Putamen (tissue), 1 donor: ENCODE measurements at places on chromosomes 6 and 20.

- DNase-seq, result no peak
These were observed 9.3 kb downstream of the DUSP15 start for GRCh38 chr20:31861135-31861384.

DNA sequence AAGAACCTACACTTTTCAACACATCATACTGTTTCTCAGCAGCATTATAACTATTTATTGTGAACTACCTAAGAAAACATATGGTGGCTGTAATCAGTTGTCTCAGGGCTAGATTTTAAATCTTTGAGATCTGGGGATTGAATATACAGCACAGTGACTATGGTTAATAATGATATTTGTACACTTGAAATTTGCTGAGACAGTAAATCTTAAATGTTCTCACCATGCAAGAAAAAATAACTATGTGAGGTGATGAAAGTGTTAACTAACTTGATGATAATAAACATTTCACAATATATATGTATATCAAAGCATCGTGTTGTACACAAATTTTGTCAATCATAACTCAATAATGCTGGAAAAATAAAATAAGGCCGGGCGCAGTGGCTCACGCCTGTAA is 113.8 kb downstream of the ATXN1 start:
- no peak for DNase-seq

- DNase-seq, result no peak
These were observed 37.9 kb upstream of the RCAN2 start for GRCh38 chr6:46528961-46529750.

- DNase-seq, result no peak
These were observed 31.7 kb downstream of the REPS1 start for GRCh38 chr6:138956244-138956924.

DNA sequence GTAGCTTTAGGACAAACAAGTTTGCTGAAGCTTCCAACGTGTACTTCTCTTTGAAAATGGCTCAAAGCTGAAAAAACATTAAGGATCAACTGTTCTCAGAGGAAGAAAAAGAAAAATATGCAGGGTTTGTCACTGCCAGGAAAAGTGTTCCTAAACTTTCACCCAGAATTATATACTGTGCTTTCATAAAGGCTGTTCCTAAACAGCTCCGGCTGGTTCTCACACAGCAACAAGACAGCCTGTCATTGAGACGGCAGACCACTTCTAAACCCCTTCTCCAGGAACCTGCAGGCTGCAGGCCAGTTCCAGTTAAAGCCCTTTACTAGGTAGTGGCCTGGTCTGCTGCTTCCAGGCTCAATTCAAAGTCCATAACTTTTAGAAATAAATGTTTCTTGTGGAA is 97.4 kb upstream of the SOX4 start:
- DNase-seq, result no peak
